ENCODE measurements at places on chromosomes 6 and 20.

DNA sequence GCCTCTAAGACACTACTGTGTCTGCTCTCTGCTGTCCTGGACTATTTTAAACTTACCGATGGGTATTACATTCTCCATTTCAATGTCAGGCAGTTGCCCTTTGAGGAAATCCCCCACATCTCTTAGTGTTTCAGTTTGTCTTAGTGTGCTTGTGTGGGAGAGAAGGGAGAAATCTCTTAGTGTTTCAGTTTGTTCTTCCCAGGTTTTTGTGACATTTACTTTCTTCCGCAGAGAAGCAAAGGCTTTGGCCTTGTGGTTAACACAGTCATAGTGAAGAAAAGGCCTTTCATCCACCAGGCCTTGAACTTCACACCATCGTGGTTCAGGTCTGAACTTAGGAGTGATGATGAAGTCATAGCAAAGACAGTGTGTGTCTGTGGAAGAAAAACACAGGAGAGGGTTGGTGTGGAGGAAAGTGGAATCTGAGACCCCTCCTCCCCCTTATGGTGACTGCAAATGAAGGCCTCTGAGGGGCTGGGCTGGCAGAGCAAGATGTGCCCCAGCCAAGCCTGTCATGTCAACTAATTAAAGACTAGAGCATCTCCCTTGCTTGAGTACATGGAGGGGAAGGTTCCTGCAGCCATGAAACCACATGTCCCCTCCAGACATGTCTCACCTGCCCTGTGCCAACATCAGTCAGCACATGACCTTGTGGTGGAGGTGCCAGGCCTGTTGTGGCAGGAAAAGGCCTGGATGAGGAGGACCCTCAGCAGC lies 23.9 kb downstream of the RAET1L start:
- no peak for DNase-seq

DNA sequence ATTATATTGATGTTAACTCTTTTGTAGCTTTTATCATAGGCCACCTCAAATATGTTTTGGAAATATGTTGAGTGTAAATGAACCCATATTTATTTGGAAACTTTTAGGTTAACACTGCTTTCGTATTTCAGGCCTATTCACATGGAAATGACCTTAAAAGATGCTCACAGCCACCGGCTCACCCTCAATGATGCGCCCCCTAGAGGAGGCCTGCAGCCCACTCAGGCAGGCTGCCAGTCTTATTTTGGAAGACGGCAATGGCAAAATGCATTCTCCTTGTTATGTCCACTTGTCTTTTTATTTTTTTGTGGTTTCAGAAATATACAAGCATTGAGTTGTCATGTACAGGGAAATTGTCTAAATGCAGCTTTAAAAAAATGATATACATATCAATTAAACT lies 869.7 kb downstream of the PHF3 start:
- DNase-seq, result no peak

- DNase-seq, result no peak
Measured at GRCh38 chr6:45543298-45544235, 165.8 kb upstream of the SUPT3H start.

GRCh38 chr6:128515550-128516513 lies 4.6 kb downstream of the PTPRK start:
- no peak for DNase-seq

DNA sequence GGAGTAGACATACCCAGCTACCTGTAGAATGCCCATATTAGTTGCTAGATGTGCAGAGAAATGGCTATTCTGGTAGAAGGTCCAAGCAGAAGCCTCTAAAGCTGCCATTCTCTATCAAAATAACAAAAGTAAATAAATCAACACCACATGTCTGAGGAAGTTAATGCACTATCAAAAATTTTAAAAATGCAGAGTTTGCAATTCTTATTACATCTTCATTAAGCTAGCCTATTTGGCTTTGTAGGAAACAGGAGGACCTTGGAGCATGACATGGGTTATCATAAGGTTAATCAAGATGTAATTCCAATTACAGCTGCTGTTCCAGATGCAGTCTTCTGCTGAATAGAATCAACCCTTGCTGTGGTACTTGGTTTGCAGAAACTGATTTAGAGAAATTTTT lies 188.4 kb downstream of the TBX18 start:
- no peak for DNase-seq

- DNase-seq, result no peak
Measured at GRCh38 chr6:21597801-21598673, 4.5 kb downstream of the SOX4 start.

DNA sequence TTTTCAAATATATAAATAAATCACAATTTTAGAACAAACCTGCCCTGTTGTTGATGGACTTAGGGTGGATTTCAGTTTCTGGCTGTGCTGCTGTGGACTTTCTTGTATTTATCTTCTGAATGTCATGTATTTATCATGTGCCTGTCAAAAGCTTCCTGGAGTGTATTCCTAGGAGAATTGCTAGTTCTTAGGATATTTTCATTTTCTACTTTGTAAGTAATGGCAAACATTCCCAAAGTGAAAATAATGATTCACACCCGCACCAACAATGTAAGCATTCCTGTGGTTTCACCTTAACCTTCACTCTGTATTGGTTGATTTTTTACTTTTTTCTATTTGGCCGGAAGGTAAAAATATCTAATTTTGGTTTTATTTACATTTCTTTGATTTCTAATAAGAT lies 387.8 kb downstream of the SMOC2 start:
- DNase-seq, result no peak
